NCI-H1436 (cell line): ENCODE measurements at places on chromosomes 5 and 9.

GRCh38 chr9:2755285-2755684 lies 38.0 kb downstream of the KCNV2 start:
- no peak for DNase-seq

DNA sequence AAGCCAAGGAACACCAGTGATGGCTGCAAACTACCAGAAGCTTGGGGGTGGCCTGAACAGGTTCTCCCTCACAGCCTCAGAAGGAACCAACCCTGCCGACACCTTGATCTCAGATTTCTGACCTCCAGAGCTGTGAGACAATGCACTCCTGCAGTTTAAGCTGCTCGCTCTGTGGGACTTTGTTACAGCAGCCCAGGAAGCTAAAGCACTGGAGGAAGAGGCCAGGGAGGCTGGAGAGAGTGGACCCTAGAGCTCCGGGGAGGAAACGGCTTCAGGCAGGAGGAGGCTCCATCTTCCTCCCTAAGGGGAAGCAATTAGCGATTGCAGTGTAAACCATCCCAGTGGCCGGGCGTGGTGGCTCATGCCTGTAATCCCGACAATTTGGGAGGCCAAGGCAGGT lies 25.1 kb downstream of the BARX1 start:
- no peak for DNase-seq

- no peak for DNase-seq
Measured at GRCh38 chr5:116872986-116873385, 298.4 kb upstream of the SEMA6A start.

DNA sequence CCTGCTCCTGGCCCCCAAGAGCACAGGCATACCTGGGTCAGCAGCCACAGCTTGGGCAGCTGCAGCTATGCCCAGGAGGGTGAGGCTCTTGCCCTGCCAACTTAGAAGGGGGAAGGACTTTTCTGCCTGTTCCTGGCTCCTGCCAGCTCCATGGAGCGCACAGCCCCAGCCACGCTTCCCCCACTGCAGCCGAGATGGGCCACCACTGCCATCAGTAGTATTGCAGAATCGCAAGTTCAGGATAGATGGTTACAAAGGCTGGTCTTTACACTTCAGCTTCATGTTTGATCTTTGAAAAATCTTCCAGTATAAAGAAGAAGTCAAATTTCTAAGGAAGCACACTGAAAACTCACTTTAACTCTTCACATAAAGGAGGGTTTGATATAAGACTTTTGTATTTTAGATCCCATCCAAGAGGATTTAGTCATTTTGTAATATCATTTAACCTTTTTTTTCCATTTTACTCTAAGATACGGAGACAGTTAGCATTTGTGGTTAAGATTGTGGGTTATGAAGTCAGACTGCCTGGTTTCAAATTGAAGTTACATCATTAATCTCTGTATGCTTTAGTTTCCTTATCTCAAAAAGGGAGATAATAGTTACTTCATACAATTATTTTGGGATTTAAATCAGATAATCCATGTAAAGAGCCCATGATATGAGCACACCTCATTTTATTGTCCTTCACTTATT lies 81.8 kb downstream of the NLN start:
- no peak for DNase-seq

GRCh38 chr9:107481035-107481434 lies 8.5 kb downstream of the KLF4 start:
- DNase-seq, result no peak

- no peak for DNase-seq
Measured at GRCh38 chr9:18274693-18275092, 199.3 kb upstream of the ADAMTSL1 start.

DNA sequence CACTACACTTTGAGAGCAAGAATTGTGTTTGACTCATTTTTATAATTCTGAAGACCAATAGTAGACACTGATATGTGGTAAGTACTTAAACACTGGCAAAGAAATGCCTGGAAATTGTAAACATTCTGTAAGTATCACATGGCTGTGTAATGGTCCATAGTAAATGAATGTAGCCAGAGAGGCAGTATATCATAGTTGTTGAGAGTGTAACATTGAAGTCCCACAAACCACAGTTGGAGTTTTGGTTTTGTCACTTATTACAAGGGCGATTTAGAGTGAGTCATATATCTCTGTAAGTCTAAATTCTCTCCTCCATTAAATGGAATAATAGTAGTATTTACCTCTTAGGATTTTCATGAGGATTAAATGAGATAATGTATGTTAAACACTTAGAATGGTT lies 181.1 kb upstream of the MEF2C start:
- no peak for DNase-seq

DNA sequence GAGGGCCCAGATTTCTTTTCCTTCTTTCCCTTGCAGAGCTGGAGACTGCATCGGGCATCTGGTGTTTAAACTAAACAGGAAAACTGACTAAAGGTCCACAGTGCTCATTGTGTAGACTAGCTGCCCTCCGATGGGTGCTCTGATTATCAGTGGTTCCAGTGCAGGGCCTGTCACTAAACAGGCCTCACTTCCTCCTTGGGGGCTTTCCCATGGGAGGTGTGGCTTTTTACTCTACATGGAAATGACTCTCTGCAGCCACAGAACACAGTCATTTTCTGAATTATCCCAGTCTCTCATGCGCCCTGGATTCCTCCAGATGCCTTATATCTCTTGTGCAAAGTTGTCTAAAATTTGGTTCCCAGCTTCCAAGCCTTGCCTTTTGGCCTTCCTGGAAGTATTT lies 199.2 kb downstream of the TRIO start:
- no peak for DNase-seq

DNA sequence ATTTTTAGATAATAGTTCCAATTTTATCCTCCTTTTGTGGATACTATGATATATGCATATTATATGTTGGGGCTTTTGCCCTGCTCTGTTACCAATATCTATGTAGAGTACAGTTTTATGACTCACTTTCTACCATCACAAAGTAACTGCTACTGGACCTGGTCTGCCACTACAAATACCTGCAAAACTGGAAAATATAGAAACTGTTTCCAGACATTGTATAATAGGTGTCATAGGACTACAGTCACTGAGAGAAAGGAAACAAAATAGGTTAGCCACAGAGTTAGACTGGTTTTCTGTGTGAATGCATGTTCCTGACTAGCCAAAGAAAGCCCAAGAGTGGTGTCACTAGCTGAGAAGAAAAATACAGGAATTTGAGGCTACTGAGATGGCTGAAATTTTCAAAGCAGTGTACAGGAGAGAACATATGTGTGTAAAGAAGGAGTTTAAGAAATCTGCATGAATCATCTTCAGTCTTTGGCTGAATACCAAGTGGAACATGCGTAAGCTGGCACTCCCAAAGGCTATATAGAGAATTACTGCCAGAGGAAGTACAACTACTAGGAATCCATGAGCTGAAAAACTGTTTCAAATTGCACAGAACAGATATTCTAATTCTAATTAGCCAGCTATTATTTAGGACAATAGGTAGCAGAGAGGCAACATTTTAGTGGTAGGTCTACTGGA lies 29.0 kb upstream of the FAM174A start:
- DNase-seq, result no peak

DNA sequence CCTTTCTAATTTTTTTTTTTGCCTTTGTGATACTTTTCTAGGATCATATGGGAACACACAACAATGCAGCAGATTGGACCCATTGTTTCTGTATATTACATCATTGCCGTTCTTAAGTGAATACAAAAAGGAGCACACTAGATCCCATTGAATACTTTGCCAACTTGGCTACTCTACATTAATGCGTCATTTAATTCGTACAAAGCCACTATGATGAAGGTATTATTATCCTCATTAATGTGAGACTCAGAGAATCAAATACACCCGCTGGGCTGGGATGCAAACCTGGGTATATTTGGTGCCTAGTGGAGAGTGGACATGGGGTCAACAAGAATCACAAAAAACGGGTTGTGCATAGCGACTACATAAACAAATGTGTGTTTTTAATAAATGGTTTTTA lies 31.9 kb downstream of the OR2K2 start:
- no peak for DNase-seq

GRCh38 chr5:117888688-117889087 lies 1099.7 kb downstream of the DTWD2 start:
- no peak for DNase-seq

GRCh38 chr9:124128568-124129166 lies 117.1 kb downstream of the LHX2 start:
- no peak for DNase-seq

- no peak for DNase-seq
Measured at GRCh38 chr5:64166201-64166959, 737 bp downstream of the RNF180 start.

DNA sequence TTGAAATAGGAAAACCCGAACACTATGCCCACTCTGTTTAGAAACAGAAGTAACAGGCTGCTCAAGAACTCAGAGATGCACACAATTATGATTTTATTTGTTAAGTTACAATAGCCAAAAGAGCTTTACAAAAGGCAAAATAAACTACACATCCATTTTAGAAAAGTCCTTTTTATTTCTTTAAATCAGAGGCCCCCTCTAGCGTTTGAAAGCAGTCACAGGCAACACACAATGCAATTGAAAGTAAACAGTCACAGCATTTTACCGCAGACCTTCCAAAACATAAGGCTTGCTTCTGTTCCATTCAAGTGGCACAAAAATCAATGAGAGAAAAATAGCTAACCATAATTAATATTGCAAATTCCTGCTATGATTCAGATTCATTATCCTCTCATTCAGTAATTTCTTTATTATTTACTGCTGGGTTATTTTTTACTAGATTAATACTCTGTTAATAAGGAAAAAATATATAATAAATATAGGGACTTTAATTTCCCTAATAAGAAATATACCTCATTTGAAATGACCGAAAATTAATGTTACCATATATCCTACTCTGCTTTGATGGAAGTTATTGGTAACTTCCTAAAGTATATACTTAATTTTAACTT lies 78.3 kb downstream of the CEP120 start:
- DNase-seq, result peak; percentile 29

DNA sequence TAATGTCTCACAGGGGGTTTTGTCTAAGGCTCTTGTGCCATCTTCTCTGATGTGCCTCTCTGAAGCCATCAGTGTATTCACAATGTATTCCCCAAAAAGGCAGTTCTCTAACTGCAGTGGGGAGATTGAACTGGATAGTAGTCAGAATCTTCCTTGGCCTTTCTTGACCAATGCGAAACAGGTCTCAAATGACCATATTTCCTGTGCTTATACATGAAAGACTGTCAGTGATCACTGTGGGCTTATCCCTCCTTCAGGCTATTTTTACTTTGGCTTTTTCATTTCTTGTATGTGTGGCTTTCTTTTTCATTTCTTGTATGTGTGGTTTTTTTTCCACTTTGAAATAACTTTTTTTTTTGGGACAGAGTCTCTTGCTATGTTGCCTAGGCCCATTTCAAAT lies 19.7 kb downstream of the HMGXB3 start:
- no peak for DNase-seq

- DNase-seq, result no peak
Measured at GRCh38 chr5:169183576-169183975, 117.4 kb downstream of the SLIT3 start.

DNA sequence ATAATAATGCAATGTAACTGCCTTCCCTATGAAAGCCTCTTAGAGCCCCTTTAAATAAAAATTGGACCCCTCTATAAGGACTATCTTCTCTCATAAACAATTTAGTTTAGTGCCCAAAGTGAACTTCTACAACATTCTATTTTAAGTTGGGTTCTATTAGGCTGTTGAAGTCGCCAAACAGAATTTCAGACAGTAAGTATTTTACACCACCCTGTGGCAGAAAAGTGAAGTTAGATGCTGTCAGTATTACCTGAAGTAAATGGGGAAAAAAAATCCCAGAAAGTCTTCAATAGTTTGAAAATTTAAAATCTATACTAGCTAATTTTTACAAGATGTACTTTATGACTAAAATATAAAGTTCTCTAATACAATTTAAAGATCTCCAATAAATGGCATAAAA lies 29.5 kb downstream of the CAAP1 start:
- DNase-seq, result peak; percentile 3

DNA sequence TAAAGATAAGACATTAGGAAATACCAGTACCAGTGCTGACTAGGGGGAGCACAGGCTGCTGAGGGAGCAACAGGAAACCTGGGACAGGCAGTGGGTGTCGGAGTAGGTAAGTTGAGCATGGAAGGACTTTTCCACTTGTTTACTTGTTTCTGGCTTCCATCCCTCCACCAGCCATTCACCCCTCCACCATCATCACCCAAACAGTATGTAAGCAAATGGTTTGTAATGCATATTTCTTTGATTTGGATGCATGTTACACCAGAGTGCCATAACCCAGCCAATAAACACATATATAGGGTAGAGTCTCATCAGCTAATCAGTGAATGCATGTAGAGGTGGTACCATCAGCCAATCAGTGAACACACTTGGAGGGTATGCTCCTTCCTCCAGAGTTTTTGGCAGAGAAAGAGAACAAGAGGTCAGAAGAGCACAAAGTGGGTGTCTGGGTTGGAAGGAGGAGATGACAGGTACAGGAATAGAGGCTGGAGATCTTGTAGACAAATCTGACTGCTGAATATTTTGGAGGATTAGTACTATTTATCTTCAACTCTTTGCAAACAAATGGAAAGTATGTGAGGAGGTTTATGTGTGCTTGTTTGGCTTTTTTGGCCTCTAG lies 37.7 kb upstream of the PDE8B start:
- no peak for DNase-seq

DNA sequence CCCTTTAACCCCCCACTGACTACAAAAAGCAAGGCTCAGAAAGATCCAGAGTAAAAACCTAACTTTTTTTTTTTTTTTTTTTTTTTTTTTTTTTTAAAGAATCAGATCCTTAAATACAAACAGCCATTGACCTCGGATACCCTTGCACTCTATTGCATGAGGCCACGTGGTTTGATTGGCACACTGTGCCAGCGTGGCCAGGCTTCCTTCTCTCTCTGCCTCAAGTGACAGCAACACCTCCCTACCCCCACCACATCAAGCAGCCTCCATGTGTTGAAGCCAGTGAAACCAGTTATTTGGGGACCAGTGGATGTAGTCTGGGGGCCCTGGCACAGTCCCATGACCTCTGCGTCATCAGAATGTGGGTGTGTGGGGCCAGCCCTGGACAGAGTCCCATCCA lies 71.4 kb downstream of the OTULIN start:
- no peak for DNase-seq

- DNase-seq, result no peak
Measured at GRCh38 chr5:176481711-176482110, 33.5 kb downstream of the FAF2 start.

DNA sequence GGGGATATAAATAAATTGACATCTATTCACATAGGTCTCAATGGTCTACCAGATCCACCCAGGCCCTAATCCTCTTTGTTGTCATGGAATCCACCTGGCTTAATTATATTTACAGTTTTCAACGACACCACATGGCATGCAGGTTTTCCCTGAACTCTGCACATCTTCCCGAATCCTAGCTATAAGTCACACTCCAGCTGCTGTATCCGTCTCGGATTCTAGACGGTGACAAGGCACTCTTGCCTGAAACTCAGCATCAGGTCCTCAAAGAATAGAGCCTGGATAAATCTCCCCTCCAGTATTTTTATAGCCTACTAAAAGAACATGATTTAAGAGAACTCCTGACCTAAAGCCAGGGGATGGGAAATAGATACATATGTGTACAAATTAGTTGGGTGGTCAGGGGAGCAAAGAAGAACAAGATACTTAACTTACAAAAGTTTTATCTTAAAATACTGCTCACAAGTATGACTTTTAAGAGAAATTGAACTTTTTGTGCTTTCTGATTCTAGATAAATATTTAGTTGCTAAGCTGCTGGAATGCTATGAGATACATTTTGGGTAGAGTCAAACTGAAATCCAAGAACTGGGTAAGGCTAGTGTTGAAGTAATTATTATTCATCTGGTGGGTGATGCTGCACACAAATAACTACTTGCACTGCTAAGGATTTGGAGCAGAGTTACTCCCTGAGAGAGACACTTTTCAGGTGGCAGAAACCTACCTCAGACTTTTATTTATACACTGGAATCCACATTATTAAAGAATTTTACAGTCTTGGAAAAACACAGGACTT lies 187.3 kb downstream of the EFNA5 start:
- DNase-seq, result no peak

GRCh38 chr5:115423541-115423940 lies 121.0 kb downstream of the FEM1C start:
- DNase-seq, result no peak
